Testis (tissue), 5 donors: ENCODE measurements at places on chromosomes 3 and 15. TPM values are rescaled to one million over a fixed set of nuclear protein-coding genes. Genes with fewer than 3 reads are reported as not detected.

Gene ZNF80
- polyA plus RNA-seq, result not detected

Gene SEC11A
- polyA plus RNA-seq, result 121 TPM

Gene RRP9
- 18.7 TPM for polyA plus RNA-seq

Gene PLA2G4D
- 0.11 TPM for polyA plus RNA-seq

Gene SCN5A
- 0.73 TPM for polyA plus RNA-seq

Gene IGDCC3
- 5.8 TPM for polyA plus RNA-seq
